ENCODE measurements at places on chromosomes 13 and 19. TPM values are rescaled to one million over a fixed set of nuclear protein-coding genes. Genes with fewer than 3 reads are reported as not detected.

Gene ZNF799
- 3.6 TPM for total RNA-seq

GRCh38 chr13:49777746-49778614 lies 14.5 kb downstream of the KPNA3 start:
- no peak for DNase-seq

Gene SMAD9
- total RNA-seq = 4.3 TPM

- DNase-seq = peak; percentile 62
Measured at GRCh38 chr13:45807520-45808099, 43.9 kb downstream of the SIAH3 start.

DNA sequence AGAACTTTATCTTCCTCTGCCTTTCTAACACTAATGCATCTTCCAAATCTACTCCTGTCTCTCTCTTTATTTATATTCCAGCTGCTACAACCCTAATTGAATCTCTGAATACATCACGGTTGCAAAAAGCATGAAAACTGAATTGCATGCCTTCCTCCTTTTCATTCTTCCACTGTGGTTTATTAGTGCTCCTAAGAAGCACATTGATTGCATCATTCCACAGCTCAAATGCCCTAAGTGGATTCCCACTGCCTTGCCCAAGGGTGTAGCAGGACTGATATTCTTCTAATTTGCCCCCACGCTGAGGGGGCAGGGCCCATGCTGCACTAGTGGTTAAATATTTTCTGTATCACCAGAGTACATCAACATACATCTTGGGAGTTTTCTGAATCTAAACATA lies 640.8 kb downstream of the EFNB2 start:
- no peak for DNase-seq

Gene TRPM4
- 44.2 TPM for total RNA-seq

Gene GJA3
- 8.0 TPM for total RNA-seq

- no peak for DNase-seq
Measured at GRCh38 chr19:42313096-42313839, at the start of gene TMEM145. Gene TMEM145, plus strand, starts transcription at chr19:42313309. Its CDS starts 68 bp downstream, at chr19:42313377.

- no peak for DNase-seq
Measured at GRCh38 chr19:11674067-11674492, 64.7 kb downstream of the ZNF823 start.

DNA sequence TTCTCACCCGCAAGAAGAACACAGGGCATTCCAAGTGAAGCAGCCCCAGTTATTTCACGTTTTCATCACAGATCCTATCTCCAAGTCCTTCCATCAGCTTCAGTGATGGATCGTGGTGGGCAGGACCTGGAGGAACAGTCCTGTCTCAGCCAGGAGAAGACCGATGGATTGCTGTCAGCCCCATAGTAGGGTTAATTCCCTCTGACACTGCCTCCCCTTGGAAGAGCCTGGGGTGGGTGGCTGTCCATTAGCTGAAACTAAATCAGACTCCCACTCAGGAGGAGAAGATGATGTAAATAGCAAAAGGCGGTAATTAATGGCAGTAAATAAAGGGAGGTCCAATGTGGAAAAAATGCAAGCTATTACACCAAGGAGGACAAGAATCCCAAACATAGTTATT lies 131.0 kb downstream of the TNFRSF19 start:
- no peak for DNase-seq

- no peak for DNase-seq
Measured at GRCh38 chr13:98201984-98202383, 24.9 kb upstream of the RNF113B start.

DNA sequence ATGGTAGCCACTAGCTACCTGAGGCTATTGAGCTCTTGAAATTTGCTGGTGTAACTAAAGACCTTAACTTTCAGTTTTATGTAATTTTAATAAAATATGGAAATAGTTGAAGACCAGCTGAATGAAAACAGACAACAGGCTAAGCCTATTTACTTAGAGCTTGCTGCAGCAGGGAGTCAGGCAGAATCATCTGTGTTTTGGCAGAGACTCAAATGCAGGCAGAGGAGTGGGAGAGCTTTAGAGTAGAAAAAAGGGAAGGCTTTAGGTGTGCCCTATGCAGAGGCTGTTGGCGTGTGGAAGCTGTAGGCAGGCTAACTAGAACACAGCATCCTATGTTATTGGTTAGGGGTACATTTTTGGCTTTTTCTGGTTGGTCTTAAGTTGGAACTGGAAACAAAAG lies 304.9 kb upstream of the NBEA start:
- DNase-seq = no peak

DNA sequence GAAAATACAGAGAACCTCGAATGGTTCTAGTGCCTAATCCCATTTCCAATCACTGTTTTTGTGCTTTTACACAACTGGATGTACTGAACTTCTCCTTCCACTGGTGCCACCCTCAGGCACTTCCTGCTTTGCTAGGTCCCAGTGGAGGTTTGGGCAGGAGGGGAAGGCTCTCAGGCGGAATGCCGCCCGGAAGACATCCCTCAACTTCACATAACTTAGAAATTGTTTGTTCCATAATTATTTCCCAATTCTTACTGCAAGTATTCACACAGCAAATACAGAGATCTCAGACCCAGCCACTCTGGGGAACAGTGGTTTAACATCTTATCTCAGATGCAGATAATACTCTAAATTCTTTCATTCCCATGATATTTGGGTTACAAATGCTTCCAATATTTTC lies 195.7 kb upstream of the IPO5 start:
- no peak for DNase-seq

DNA sequence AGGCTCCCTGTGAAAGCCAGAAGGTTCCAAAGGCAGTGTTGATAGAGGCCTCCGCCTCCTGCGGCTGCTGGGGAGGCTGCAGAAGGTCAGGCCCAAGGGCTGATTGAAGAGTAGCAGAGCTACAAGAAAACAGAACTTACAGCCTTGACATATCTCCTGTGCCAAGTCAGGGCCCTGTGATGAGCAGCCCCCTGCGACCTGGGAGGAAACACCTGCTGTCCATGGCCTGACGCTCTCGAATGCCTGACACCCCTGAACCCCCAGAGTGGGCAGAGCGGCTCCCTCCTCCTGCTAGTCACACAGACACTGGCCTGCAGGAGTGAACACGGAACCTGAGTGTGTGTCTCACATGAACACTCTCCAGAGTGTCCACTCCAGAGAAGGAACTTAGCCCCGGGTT lies 38.2 kb upstream of the TUBGCP3 start:
- no peak for DNase-seq

GRCh38 chr19:52190487-52191293 lies 838 bp downstream of the PPP2R1A start:
- no peak for DNase-seq

Gene PCDH20
- total RNA-seq = not detected

Gene TMEM143
- total RNA-seq = 13.2 TPM

Gene OR7C1
- total RNA-seq = not detected

Gene EFNB2
- 30.9 TPM for total RNA-seq

Gene HSPB6
- total RNA-seq = 0.93 TPM

- DNase-seq = no peak
Measured at GRCh38 chr13:34620862-34621261, 321.2 kb upstream of the NBEA start.

DNA sequence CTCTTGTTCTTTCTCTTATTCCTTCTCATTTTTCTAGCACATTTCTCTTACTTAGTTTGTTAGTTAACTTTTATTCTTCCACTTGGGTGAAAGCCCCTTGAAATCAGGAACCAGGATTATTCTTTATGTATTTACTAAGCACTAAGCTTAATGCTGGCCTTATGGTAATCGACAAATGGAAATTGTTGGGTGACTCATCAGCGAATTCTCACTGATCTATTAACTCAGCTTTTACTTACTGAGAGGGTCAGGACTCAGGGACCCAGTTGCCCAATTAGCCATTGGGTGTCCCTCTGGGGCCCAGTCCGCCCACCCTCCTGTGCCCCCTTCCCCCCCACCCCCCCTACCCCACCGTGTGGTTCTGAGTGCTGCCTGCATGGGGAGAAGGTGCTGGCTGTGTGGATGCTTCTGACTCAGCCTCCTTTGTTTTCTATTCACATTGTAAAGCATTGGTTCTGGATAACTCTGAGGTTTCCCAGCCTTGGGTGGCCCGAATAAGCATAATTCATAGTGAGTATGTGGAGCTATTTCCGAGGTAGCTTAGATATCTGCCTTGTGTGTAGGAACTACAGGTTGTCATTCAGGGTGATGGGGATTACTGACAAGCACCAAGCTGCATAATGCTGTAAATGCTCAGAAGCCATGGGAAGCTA lies 240.9 kb downstream of the FGF9 start:
- DNase-seq = no peak
